ENCODE measurements at places on chromosomes 4 and X.

- DNase-seq, result no peak
Observed at GRCh38 chr4:103364083-103364482, 165.9 kb upstream of the CENPE start.

- DNase-seq, result no peak
Observed at GRCh38 chr4:181146051-181146450, 1097.2 kb upstream of the TENM3 start.

DNA sequence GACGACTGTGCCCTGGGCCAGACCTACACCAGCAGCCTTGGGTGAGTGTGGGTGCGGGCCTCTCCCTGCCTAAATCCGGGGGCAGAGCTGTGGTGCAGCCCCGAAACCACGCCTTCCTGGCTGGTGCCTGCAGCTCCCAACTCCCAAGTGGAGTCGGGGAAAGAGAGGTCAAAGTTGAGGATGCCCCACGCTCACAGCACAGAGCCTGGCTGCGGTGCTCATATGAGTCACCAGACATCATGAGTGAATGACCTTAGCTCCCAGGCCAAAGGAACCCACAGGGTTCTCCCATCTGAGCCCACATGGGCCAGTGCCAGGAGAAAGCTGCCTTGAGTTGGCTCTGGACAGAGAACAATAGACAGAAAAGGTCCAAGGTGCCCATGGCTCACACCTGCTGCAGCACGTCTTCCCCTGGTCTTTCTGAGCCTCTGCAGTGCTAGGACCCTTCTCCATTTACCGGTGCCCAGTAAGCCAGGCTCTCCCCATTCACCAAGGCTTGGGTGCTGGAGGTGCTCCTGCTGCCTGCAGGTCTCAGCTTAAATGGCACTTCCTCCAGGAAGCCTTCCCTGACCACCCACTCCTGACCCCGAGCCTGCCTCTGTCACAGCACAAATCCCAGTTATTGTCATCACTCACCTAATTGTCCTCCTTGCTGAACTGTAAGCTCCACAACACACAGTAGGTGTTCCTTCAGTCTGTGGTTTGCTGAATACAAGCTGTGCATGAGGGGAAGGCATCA, 224.2 kb downstream of the AFAP1 start:
- DNase-seq, result no peak

GRCh38 chr4:44623676-44624075, 27.7 kb downstream of the YIPF7 start:
- DNase-seq, result no peak

GRCh38 chr4:63678358-63678931, 730.8 kb downstream of the TECRL start:
- DNase-seq, result no peak

GRCh38 chr4:73021634-73022033, 47.9 kb downstream of the COX18 start:
- peak; percentile 13 for DNase-seq

DNA sequence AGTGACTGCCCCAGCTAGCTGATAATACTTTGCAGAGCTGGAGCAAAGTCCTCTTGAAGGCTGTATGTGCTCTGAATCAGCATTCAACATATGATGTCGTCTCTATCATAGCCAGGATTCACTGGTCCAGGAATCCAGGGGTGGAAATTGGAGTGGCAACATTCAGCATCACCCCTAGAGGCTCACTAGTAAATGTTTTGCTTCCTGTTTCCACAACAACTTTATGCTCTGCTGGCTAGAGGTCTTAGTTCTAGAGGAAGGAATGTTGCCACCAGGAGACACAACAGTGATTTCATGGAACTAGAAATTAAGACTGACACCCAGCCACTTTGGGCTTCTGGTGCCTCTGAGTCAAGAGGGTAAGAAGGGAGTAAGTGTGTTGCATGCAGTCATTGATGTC, 11.3 kb downstream of the MAGEA1 start:
- no peak for DNase-seq

- DNase-seq, result no peak
Observed at GRCh38 chrX:9902656-9903055, 64.5 kb upstream of the CLDN34 start.

DNA sequence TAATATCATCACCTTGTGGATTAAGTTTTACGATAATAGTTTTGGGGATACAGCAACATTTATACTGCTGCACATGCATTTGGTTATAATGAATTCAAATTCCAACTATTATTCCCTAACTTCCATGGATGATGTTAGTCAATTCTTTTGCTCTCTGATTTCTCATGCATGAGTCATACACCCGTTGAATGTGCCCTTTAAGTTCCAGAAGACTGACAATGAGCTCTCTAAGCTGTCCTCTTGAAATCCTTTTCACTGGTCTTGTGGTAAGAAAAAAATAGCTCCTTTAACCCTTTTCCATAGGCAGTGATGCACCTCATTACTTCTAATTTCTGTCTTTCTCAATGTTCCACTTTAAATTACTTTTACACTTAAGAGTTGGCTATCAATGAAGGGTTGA, 1095.2 kb upstream of the POU3F4 start:
- DNase-seq, result no peak

DNA sequence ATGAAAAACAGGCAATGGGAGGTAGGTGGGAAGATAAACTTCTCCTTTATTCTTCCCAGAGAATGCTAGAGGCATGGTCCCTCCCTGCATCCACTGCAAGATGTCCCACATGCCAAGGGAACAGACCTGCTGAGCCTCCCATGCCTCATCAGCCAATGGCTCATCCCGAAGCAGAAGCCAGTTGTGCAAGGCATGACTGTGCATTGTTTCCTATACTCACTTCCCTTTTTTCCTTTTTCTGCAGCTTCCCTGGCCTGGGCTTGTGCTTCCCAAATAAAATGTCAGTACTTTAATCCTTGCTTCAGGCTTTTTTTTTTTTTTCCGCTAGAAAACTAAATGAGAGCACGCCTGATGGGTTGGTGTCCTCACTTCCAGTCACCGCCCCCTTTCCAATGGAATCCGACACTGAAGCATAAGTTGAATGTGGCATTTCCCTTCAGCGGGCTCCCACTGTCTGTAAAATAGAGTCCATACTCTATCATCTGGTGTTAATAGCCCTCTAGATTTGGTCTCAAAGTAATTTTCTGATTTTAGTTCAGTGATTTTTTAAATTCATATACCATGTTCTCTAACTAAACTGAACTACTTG, 239.0 kb upstream of the JADE1 start:
- DNase-seq, result no peak

- DNase-seq, result peak; percentile 76
Observed at GRCh38 chr4:38529189-38530115, 134.5 kb upstream of the KLF3 start.

- DNase-seq, result no peak
Observed at GRCh38 chr4:125070861-125071260, 243.9 kb upstream of the FAT4 start.

GRCh38 chr4:142721187-142721586, 124.9 kb downstream of the INPP4B start:
- no peak for DNase-seq

DNA sequence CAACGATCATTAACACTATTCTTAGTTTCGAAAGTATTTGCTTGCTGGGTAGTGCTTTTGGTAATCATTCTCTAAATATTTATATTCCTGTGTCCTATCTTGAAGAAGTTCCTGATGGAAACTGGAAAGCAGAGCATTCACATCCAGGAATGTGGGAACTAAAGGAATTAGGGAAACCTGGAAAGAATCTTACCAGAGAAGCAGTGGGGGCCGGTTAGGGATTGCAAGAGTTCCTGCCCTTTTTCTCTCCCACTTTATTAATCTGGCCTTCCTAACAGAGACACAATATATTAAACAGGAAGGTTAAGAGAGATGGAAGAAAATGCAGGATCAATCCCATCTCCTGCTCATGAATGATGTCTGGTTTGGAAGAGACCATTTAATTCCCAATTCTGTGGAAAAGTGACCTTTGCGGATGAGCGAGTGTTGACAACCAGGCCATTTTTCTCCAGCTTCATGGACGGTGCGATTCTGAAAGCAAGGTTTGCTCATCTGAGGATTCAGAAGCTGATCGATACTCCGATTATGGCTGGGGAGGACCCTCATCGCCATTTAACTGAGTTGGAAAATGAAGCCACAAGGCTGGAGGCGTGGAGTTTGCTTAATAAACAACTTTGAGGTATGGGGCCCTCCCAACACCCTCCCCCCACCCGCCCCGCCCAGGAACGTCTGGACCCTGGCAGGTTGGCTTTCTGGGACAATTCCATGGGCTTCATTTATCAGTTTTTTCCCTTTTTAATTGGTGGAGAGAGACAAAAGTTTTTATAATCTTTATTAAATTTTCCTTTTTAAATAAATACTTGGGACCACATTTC, 52.3 kb downstream of the C4orf51 start:
- DNase-seq, result no peak

- DNase-seq, result no peak
Observed at GRCh38 chrX:11531226-11531625, 134.5 kb downstream of the ARHGAP6 start.

DNA sequence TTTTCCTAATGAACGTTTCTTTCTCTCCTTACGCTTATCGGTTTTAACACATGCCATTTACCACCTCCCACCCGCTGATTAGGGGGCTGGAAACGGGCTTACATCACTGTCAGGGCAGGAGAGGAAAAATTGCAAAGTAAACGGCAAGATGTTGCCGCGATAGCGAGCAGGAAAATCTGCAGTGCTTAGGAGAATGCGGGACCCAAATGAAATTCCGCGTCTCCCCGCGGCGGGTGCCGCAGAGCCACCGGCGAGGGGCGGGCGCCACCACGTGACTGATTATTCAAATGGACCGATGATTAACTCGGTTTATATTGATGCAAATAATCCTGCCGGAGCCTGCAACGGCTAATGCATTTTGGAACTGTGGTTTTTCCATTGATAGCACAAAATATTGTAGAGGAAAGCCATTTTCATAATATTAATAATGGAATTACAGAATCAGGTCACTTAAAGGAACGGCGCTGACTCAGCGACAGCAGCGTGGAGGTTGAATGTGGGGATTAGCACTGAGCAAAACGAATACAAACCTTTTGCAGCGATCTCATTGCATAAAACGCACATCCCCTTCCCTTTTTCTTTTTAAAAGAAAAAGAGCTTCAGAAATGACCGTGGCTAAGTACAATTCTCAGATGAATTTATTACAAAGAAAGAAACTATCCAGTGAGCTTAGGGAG, 224.2 kb downstream of the STIM2 start:
- DNase-seq, result no peak

GRCh38 chr4:185358514-185358913, 37.2 kb downstream of the LRP2BP start:
- no peak for DNase-seq

GRCh38 chrX:41108007-41108406, 22.8 kb downstream of the USP9X start:
- no peak for DNase-seq

DNA sequence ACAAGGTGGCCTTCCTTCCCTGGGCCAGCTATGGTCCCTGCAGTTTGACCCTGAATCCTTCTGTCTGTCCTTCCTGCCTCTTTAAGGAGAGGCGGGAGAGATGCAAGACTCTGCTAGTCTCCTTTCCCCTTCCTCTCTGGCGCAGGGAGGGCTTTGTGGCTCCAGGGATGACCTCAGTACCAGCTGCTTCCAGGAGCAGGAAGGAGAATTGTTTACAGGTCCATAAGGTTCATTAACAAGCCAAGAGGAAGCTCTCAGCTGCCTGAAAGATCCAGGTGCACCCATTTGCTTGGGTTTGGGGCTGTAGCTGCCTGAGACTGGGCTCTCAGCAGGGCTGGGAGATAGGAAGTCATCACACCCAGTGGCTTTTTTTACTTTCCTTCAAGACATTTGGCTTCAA, 4.0 kb upstream of the FATE1 start:
- no peak for DNase-seq

DNA sequence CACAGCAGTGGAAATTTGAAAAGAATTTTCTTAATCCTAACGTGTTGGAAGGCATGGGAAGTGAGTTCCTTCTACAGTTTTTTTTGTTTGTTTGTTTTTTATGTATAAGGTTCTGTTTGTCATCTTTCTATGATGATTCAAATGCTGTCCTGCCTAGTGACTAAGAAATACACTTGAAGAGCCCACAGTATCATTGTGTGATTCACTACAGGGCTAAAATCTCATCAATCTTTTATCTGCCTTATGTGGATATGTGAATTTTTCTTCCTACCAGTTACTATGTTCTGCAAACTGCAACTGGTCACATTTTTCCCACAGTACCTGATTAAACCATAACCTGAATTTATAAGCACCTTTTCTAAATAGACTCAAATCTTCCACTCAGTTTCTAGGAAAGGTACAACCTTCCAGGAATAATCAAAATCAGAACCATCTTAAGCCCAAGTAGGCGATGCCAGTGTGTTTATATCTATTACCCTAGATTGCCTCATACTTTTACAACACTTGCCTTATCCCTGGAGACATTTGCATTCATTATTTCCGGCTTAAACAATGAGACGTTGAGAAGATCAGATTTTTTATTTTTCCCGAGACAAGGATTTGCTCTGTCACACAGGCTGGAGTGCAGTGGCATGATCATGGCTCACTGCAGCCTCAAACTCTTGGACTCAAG, 214.6 kb upstream of the GALNT7 start:
- no peak for DNase-seq

GRCh38 chrX:106862972-106863688, 40.0 kb downstream of the RIPPLY1 start:
- no peak for DNase-seq

GRCh38 chr4:102345795-102346100, 466 bp upstream of the SLC39A8 start:
- DNase-seq, result no peak

GRCh38 chr4:162366146-162366545, 202.3 kb upstream of the FSTL5 start:
- no peak for DNase-seq

GRCh38 chrX:147602176-147602696, 309.5 kb upstream of the FMR1 start:
- no peak for DNase-seq

DNA sequence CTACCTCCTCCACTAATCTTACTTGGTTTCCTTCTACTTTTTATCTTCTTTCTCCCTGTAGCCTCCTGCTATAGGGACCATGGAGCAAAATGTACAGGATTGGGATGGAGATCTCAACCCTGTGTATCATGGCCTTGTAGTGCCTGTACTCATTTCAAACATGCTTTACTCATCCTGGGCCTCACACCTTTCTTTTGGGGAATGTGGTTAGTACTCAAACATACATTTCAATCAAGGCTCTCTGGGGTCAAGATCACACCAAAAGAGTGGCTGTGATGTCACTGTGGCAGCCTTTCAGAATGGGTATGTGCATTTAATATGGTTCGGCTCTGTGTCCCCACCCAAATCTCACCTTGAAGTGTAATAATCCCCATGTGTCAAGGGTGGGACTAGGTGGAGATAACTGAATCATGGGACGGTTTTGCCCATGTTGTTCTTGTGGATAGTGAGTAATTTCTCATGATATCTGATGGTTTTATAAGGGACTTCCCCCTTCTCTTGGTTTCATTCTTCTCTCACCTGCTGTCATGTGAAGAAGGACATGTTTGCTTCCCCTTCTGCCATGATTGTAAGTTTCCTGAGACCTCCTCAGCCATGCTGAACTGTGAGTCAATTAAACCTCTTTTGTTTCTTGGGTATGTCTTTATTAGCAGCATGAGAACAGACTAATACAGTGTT, 205.1 kb downstream of the RASL11B start:
- no peak for DNase-seq

GRCh38 chr4:51918251-51918650, 75.3 kb downstream of the DCUN1D4 start:
- DNase-seq, result no peak

- DNase-seq, result no peak
Observed at GRCh38 chr4:138299881-138300280, 57.7 kb upstream of the SLC7A11 start.
